ENCODE measurements at places on chromosomes 5 and 9. TPM values are rescaled to one million over a fixed set of nuclear protein-coding genes. Genes with fewer than 3 reads are reported as not detected.
A peak's percentile ranks its signal among the peaks of the same experiment; 100 is the strongest.

DNA sequence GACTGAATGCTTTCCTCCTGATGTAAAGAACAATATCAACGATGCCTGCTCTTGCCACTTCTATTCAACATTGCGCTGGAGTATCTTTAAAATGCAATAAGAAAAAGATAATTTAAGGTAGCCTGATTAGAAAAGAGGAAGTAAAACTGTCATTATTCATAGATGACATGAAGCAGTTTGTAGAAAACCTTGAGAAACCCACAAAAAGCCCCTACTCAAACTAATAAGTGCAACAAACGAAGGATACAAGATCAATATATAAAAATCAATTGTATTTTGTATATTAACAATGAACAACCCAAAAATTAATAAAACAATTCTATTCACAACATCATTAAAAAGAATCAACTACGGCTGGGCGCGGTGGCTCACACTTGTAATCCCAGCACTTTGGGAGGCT is 76.4 kb upstream of the CKMT2 start:
- no peaks in the 10 kb centered on the region for H3K36me3 ChIP-seq
- DNase-seq: no peak
- no peak overlapping the region for H3K4me3 ChIP-seq

DNA sequence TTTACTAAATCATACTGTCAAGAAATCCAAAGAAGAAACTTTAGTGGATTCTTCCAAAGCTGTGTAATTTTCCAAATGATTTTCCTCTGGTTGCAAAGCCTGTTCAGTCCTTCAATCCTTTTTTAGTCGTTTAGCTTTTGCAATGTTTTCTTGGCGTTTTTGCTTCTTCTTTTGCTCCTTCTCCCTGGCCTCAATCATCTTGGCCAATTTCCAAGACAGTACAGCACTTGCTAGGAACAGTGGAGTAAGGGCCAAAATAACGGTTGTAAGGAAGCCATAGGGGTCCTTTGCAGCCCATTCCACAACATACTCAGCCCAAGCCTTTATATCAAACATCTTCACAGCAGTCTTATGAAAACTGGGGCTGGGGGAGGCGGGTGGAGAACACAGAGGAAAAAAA is 2.4 kb downstream of the SMIM15 start:
- H3K36me3 ChIP-seq: peaks cover 45% of the 10 kb centered on the region
- H3K27me3 ChIP-seq: no peaks in the 10 kb centered on the region
- peaks cover 27% of the 10 kb centered on the region for H3K4me1 ChIP-seq
- no peak for DNase-seq
- peak overlapping the region; percentile 34 for H3K27ac ChIP-seq

DNA sequence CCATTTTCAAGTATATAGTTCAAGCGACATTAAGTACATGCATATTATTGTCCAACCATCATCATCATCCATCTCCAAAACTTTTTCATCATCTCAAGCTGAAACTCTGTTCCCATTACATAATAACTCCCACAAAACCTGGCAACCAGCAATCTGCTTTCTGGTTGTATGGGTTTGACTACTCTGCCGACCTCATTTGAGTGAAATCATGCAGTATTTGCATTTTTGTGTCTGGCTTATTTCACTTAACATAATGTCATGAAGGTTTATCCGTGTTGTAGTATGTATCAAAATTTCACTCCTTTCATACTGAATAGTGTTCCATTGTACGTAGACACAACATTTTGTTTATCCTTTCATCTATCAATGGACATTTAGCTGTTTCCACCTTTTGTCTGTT is 74.8 kb downstream of the SGCD start:
- DNase-seq: no peak
- H3K27me3 ChIP-seq: no peaks in the 10 kb centered on the region
- H3K4me3 ChIP-seq: no peak overlapping the region
- H3K27ac ChIP-seq: no peak overlapping the region

DNA sequence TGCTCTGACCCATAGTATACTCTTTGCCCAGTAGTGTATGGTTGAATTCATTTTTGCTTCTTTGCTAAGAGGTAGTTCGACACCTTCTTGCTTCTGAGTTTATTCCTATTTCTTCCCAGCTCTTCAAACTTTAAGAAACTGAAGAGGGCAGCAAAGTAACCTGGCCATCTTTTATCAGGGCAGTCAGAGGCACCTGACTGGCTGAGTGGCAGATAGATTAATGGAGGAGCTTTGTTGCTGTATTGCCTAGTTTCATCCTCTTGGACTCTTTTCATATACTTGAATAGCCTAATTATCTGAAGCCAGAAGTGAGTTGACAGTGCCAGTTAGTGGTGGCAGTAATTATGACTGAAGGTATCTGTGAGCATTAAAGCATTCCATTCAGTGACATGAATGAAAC is 82.5 kb downstream of the UHRF2 start:
- no peak overlapping the region for H3K27ac ChIP-seq
- peaks cover 27% of the 10 kb centered on the region for H3K36me3 ChIP-seq
- H3K27me3 ChIP-seq: no peaks in the 10 kb centered on the region
- no peaks in the 10 kb centered on the region for H3K4me1 ChIP-seq

- DNase-seq: no peak
- no peaks in the 10 kb centered on the region for H3K27me3 ChIP-seq
- peak overlapping the region; percentile 35 for H3K4me3 ChIP-seq
- peak overlapping the region; percentile 11 for H3K27ac ChIP-seq
- peaks cover 54% of the 10 kb centered on the region for H3K4me1 ChIP-seq
These were observed 14.6 kb downstream of the MAP1B start for GRCh38 chr5:72121780-72122445.

Gene ARPC5L
- total RNA-seq: 37.9 TPM

DNA sequence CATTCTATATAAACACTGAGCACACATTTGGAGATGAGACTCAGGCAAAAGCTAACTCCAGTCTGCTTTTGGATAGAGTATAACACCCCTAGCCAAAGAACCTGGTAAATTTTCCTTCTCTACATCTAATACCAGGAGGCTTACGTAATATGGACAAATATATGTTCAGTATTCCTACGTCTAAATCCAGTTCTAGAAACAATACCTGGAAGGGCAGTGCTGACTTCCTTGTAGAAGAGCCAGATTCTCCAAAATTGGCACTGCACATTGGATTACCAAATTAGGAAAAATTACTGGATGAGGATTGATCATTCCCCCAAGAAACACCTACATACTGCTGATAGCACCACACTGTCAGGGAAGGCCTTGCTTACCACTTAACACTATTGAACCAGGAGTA is 247.4 kb downstream of the SAXO1 start:
- DNase-seq: no peak
- no peaks in the 10 kb centered on the region for H3K27me3 ChIP-seq
- H3K36me3 ChIP-seq: no peaks in the 10 kb centered on the region
- no peak overlapping the region for H3K4me3 ChIP-seq

DNA sequence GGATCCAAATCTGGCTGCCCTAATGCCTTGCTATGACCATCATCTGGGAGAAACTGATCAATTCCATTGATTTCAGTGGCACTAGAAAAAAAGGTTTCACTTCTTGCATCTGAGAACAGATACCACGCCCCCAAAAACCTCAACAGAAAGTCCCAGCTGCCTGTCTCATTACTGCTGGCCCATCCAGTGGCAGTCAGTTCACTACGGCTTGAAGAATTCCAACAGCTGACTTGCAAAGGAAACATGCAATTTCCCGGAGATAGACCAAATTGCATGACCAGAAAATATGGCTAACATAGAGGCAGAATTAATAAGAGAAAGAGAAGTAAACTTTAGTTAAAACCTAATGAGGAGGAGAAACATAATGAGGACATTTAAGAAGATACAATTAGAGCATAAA is 48.6 kb downstream of the UGCG start:
- no peaks in the 10 kb centered on the region for H3K36me3 ChIP-seq
- H3K4me3 ChIP-seq: no peak overlapping the region
- peaks cover 6% of the 10 kb centered on the region for H3K4me1 ChIP-seq
- no peaks in the 10 kb centered on the region for H3K27me3 ChIP-seq

All from type B pancreatic cell (in vitro differentiated cells).